ENCODE measurements at places on chromosomes 12 and 14.

DNA sequence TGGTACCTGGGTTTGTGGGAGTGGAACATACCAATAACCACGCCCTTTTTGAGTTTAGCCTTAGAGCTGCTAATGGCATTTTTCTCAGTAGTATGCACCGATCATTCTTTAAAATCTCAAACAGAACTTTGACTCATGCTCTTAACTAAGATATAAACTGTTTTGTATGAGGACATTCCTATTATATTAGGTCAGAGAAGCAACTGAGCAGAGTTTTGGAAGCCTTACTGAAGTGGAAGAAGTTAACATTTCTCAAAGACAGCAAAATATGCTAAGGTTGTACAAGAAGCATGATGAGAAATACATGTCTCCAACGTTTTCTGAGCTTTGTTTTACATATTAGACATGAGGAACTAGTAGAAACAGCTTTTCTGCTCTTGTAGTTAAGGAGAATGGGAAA lies 819.2 kb downstream of the FSCB start:
- DNase-seq, result no peak

- no peak for DNase-seq
Measured at GRCh38 chr12:51536159-51536558, 54.9 kb upstream of the SCN8A start.

GRCh38 chr12:26219736-26220135 lies 24.4 kb downstream of the SSPN start:
- DNase-seq, result no peak

GRCh38 chr14:34199585-34199984 lies 248.7 kb upstream of the EGLN3 start:
- no peak for DNase-seq

DNA sequence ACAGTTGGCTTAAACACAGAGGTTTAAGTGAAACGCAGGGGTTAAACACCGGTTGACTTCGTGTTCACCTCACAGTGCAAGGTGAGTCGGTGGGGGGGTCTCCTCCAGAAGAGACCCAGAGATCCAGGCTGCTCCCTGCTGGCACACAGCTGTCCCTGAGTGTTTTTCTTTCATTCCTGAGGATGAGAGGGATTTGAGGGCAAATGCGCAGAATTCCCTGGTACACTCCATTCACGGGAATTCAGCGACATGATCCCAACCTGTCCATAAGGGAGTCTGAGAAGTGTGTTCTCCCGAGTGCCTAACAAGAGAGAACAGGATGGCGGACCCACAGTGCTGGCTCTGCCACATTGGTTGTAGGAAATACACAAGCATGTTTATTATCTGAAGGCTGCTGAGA lies 107.2 kb upstream of the ESRRB start:
- no peak for DNase-seq

Data from T follicular helper cell (primary cell).